ENCODE measurements at places on chromosomes 4 and X.

DNA sequence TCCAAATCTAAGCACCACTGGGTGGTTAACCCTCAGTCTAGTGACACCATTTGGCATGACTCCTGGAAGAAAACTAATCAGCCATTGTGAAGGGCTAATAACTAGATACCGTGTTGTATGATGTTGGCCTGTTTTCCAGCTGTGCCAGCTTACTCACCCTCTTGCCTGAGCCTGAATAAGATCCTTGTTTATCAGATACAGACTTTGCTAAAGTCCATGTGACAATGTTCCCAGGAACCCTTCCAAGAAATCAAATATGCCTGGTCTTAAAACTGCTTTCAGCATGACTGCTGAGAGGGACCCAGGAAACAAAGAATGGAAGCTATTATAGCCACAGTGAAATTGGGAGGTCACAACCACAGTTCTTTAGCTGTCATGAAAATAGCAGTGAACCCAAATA, 640.8 kb upstream of the INTU start:
- no peak for DNase-seq

GRCh38 chr4:23279377-23279986, 586.7 kb downstream of the GBA3 start:
- DNase-seq = no peak

DNA sequence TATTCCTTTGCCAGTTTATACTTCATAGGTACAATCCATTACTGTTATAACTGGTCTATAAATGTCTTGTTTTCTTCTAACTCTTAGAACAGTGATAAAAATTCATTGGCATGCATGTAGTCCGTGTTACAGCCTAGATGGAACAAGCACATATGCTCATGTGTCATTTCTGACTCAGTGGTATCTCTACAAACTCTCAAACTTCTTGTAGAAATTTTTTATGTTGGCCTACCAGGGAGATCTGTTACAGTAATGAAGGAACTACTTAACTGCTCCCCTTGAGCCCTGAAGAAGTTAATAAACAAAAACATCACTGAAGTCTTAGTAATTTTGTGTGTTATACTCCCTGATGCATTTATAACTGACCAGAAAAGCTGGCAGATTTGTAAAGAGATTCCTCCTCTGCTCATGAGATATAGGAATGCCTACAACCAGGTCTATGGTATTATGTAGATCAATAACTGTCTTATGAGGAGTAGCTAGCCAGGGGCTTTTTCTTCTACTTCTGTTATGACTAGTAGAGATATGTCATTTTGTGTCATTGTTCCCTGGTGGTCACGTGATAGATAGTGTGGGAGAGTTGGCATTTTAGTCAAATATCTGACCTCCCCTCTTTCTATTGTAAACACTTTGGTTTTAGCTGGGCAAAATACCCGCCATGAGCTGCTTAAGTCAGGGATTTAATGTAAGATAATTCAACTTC, 53.7 kb upstream of the FAAH2 start:
- no peak for DNase-seq

- no peak for DNase-seq
These were observed 81.2 kb downstream of the SPCS3 start for GRCh38 chr4:176400816-176401461.

GRCh38 chr4:33715841-33716395, 2528.4 kb downstream of the ARAP2 start:
- no peak for DNase-seq

- no peak for DNase-seq
These were observed 80.8 kb upstream of the RPS6KA3 start for GRCh38 chrX:20347481-20347880.

GRCh38 chrX:12799118-12799517, 7.9 kb downstream of the PRPS2 start:
- no peak for DNase-seq

- DNase-seq = no peak
These were observed 287.2 kb downstream of the FRMPD4 start for GRCh38 chrX:12425496-12425895.

GRCh38 chr4:42458657-42459056, 61.4 kb downstream of the SHISA3 start:
- no peak for DNase-seq

DNA sequence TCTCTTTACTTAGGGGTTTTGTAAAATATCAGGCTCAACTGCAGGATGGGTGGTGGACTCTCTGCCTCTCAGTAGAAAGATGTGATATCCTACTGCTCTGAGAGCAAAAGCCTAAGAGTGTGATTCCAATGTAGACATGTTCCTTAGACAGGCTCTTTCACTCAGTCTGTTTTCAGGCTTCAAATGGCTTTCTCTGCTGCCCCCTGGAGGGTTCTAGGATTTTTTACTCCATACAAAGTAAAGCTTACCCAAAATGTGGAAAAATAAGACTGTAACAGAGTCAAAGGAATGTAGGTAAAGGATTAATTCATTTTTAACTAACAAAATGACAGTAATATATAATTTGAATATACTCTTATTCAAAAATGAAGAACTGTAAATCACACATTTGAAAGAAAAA, 32.1 kb downstream of the ZGRF1 start:
- DNase-seq = no peak

DNA sequence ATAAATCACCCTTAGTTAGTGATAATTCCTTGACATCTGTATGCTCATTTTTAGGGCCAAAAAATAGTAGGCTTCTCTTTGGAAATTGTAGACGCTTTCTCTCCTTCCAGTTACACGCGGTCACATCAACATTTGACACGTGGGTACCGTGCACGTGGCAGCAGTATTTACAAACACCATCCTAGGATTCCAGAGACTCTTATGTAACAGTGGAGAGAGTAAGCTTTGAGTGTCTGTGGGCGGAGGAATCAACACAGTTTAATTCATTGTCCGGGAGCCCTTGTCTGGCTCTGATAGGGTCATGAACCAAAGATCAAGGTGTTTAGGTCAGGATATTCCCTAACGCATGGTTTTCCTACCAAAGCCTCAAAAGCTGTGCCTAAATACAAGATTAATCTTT, 12.2 kb downstream of the TET2 start:
- DNase-seq = no peak

GRCh38 chrX:107758231-107758766, 17.3 kb downstream of the TSC22D3 start:
- no peak for DNase-seq

- no peak for DNase-seq
These were observed 103.0 kb downstream of the ADRA2C start for GRCh38 chr4:3869174-3869572.

DNA sequence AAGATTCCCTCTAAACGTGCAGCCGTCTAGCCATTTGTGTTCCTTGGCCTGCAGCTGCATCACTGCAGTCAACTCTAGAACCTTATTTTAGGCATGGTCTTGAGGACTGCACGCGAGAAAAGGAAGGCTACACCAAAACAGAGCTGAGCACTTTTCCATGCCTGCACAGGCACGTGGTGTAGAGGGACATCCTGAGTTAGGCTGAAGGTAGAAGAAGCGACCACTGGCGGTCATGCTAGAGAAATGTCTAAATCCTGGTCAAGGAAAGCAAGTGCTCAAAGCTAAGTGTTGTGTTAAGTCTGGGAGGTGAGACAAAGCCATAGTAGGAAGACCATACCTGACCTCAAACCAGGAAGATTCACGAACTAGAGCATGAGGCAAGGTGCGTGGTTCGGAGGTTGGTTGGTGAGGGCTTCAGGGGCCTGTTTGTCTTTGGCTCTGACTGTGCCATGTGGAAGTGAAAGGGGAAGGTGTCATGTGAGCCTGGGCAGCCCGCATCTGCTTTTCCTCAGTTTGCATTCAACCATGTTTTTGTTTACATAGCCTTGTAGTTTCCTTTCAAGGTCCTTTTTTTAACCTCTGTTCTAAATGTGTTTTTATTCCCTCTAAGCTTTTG, 203.8 kb downstream of the AASDH start:
- DNase-seq = peak; percentile 44

DNA sequence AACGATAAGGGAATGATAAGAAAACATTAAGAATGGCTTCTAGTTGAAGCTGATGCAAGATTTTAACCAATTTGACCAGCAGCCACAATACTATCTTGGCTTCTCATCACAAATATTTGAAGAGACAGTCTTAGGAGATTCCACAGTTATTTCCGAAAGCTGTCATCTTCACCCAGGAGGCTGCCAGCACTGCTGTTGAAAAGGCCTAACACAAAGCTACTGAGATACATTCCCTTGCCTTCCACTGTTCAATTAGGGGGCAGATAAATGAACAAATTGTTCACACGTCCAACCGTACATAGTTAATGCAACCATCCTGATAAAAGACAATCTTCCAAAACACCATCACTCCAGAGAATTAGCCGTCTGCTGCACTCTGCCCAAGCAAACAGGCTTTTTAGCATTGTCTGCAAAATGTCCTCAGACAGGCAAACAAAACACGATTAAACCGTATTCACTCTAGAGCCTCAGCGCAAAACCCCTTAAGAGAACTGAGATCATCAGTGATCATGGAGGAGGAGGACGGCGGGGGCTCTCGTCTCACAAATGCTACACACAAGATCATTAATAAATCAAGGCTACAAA, 189.8 kb upstream of the PSAPL1 start:
- DNase-seq = no peak

DNA sequence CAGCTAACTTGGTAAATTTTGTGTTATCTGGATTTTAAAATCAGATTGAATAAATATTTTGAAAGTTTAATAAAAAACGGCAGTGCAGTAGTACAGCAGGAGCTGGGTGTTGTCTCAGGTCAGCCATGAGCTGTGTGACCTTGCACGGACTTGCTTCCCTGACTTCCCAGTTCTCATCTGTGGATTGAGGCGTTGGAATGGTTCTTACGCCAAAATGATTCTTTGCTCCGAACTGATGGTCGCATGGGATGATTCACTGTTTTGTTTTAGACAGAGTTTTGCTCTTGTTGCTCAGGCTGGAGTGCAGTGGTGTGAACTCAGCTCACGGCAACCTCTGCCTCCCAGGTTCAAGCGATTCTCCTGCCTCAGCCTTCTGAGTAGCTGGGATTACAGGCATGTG, 45.0 kb downstream of the RGS12 start:
- DNase-seq = no peak

GRCh38 chr4:2222838-2223237, 19.1 kb downstream of the HAUS3 start:
- DNase-seq = no peak

DNA sequence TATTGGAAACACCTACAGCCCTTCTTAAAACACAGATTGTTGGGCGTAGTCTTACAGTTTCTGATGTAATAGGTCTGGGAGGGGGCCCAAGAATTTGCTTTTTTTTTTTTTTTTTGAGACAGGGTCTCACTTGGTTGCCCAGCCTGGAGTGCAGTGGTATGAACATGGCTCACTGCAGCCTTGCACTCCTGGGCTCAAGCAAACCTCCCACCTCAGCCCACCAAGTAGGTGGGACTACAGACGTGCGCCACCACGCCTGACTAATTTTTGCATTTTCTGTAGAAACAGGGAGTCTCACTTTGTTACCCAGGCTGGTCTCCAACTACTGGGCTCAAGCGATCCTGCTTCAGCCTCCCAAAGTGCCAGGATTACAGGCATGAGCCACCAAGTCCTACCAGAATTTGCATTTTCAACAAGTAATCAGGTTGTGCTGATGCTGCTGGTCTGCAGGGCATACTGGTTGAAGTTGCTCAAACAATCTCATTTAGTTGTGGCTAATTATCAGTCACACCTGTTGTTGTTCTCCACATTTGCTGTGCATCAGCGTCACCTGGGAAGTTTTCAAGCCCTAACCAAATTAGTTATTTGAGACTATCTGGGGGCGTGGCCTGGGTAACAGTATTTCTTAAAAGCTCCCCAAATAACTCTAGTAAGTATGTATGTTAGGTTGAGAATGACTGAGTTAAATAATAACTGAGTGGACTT, 14.0 kb downstream of the TMEM154 start:
- DNase-seq = no peak

DNA sequence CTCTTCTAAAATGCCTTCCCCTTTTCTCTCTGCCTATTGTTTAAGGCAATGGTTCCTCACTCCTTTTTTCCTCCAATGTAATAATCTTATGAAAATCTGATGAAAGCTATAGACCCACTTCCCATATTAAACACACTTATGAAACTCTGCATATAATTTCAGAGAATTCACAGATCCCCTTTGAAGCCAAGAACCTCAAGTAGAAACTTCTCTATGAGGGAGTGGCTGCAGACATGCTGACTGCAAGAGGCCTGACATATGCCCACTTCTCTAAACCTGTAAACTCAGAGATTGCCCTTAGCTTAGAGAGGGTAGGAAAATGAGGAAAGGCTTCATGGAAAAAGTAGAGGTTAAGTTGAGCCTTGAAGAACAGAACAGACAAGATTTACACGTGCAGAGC, 37.6 kb downstream of the TAB3 start:
- DNase-seq = no peak

DNA sequence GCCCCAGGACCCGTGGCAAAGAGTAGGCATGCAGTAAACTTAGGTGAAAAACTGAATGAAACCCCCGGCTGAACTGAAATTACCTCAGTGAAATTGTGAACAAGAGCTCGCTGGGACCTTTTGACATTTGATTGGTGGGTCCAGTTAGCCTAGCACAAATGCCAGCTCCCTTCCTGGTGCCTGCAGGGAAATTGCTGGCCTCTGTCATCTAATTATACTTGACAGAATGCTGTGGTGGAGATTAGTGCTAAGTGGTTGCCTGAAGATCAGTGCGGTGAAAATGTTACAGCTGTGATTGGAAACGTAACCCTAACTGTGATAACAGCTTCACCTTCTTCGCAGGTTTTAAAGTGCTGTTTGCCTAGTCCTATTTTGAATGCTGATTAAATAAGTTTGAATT, 43.0 kb downstream of the ADD1 start:
- DNase-seq = no peak

DNA sequence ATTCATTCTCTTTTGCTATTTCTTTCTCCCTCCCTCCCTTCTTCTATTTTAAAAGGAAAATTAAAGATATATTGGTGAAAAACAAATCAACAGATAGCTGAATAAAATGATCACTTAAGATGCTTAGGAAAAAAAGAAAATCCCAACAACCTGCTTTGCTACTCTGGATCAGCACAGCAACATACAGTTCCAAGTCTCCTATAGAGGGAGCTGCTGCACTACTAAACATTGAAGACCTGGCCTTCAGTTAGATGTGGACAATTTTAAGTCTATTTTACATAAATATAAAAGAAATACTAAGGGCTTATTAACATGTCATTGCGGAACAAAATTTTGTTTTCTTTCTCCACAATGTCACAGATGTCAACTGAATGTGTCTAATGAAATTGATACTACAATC, 226.4 kb downstream of the MAGEB5 start:
- no peak for DNase-seq

DNA sequence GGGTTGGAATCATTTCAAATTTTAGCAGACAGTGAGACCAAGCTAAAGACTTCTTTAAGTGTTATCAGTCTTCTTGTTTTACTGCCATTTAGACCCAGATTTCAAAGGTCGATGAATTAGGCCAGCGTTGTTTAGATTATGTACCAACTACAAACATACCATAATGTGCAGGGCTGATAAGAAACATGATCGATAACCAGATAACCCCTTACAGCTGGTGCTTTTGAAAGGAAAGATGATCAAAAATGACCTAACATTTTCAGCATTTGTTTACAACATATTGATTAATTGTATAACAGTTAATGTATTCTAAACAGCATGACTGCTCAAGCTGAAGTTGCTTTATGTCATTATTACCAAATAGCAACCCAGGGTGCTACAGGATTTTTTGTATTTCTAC, 400.4 kb upstream of the FAM241A start:
- DNase-seq = no peak

GRCh38 chr4:156290811-156291210, 337.1 kb upstream of the CTSO start:
- DNase-seq = no peak

GRCh38 chrX:38327007-38327774, at the start of gene RPGR:
RPGR (minus strand) TSS chrX:38327509; CDS start chrX:38327367, 142 bp downstream.
- DNase-seq = peak; percentile 94
